ENCODE measurements at places on chromosomes 1 and 21. TPM values are rescaled to one million over a fixed set of nuclear protein-coding genes. Genes with fewer than 3 reads are reported as not detected.

Gene BATF3
- 0.65 TPM for total RNA-seq

Gene NES
- total RNA-seq: 287 TPM

Gene TMEM269
- 0.13 TPM for total RNA-seq

Gene ARHGAP30
- total RNA-seq: not detected

Gene WLS
- total RNA-seq: 140 TPM

Gene TOR3A
- 34.7 TPM for total RNA-seq

Gene OR10J1
- not detected for total RNA-seq

Gene RPTN
- total RNA-seq: not detected

Gene RNF186
- not detected for total RNA-seq

Gene NEGR1
- total RNA-seq: 12.2 TPM

Gene ACKR1
- total RNA-seq: 0.13 TPM

Gene FAM72B
- total RNA-seq: 6.4 TPM

Gene NPPA
- not detected for total RNA-seq

Gene TTLL7
- 6.5 TPM for total RNA-seq

Gene SPSB1
- total RNA-seq: 12.6 TPM

Gene CRP
- not detected for total RNA-seq

Gene CAMK2N1
- 17.8 TPM for total RNA-seq

Gene WNT3A
- not detected for total RNA-seq

Gene AIM2
- total RNA-seq: 0.29 TPM

Gene PSEN2
- total RNA-seq: 19.8 TPM

Gene MNDA
- total RNA-seq: not detected

Gene HRNR
- total RNA-seq: not detected

Gene TFAP2E
- total RNA-seq: not detected

Gene C4BPB
- not detected for total RNA-seq

Gene LCE2A
- not detected for total RNA-seq

Gene LGALS8
- total RNA-seq: 81.7 TPM

Gene MYBPHL
- not detected for total RNA-seq

Gene TIAM1
- 0.14 TPM for total RNA-seq

Gene HPCA
- total RNA-seq: not detected

Gene DENND2C
- 0.86 TPM for total RNA-seq

Gene C21orf58
- 9.7 TPM for total RNA-seq

Gene NECTIN4
- total RNA-seq: 0.40 TPM

Gene CLEC20A
- total RNA-seq: not detected

Gene GPR161
- 19.8 TPM for total RNA-seq

Gene FNDC5
- 0.13 TPM for total RNA-seq

Gene AMY1B
- total RNA-seq: not detected

Gene RASSF5
- 1.5 TPM for total RNA-seq

Gene CDCA8
- 21.3 TPM for total RNA-seq

Gene RAP1GAP
- 0.07 TPM for total RNA-seq

Gene NT5C1A
- not detected for total RNA-seq

Gene CELA2B
- not detected for total RNA-seq

Gene RNF115
- 25.4 TPM for total RNA-seq

Gene PPIAL4G
- total RNA-seq: not detected

Gene NBPF9
- total RNA-seq: 22.4 TPM

Gene LCE1A
- total RNA-seq: not detected

Gene S100A7
- not detected for total RNA-seq

Gene CHRM3
- 2.6 TPM for total RNA-seq

Gene LCE3E
- not detected for total RNA-seq

Gene HDAC1
- 122 TPM for total RNA-seq

Gene KCND3
- not detected for total RNA-seq

Gene DNASE2B
- total RNA-seq: not detected

Gene CYP4Z1
- total RNA-seq: not detected

Gene JMJD4
- 24.5 TPM for total RNA-seq

Gene ZNF648
- total RNA-seq: not detected

Gene TMEM240
- total RNA-seq: 4.0 TPM

Gene NUAK2
- total RNA-seq: 0.93 TPM

Gene CRYBG2
- not detected for total RNA-seq

Gene SELP
- 2.8 TPM for total RNA-seq
